ENCODE measurements at places on chromosomes 11 and 22.

- peak; percentile 80 for DNase-seq
Measured at GRCh38 chr11:2268729-2269600, 1.4 kb downstream of the ASCL2 start.

DNA sequence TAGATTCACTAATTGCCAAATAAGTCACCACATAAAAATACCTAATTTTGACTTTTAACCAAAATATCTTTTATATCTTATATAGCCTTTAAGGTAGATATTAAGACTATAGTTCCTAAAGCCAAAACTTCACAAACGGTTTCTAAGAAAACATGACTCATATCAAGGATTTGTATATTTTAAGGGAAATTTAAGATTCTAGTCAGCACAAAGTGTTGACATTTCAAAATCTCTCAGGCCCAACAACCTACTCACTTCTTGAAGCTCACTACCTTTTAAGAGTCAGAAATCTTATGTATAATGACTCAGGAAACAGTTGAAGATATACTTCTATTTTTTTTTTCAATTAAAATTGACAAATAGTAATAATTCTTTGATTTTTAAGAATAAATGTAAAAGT, 221.9 kb downstream of the SBF2 start:
- no peak for DNase-seq

- no peak for DNase-seq
Measured at GRCh38 chr22:47848184-47848920, 1085.9 kb downstream of the TBC1D22A start.

DNA sequence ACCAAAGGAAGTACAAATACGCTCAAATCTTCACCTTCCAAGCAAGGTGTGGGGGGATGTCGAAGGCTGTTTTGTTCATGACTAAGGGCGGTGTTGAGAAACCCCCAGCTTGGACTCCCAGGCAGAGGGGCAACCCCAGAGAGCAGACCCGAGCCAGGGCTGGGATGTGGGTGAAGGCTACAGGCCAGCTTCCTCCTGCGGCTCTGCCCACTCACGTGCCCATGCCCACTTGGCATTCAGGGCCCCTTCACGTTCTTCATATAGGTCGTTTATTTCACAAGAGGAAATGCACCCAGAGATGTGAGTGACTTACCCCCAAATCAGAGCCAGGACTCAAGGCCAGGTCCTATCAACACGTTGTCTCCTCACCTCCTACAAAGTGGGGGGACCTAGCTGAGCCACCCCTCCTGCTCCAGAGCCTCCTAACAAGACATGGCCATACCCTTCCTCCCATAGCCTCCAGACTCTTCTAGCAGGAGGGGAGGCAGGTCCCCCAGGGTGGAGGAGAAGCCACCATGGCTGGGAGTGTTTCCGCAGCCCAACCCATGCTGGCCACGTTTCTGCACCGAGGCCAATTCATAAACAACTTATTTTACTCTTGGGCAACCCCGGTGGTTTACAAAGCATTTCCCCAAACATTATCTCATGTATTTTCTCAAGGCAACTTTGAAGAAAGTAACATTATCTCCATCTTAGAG, 22.0 kb downstream of the TMEM184B start:
- no peak for DNase-seq

- no peak for DNase-seq
Measured at GRCh38 chr11:14934641-14935351, 37.4 kb downstream of the CALCA start.

DNA sequence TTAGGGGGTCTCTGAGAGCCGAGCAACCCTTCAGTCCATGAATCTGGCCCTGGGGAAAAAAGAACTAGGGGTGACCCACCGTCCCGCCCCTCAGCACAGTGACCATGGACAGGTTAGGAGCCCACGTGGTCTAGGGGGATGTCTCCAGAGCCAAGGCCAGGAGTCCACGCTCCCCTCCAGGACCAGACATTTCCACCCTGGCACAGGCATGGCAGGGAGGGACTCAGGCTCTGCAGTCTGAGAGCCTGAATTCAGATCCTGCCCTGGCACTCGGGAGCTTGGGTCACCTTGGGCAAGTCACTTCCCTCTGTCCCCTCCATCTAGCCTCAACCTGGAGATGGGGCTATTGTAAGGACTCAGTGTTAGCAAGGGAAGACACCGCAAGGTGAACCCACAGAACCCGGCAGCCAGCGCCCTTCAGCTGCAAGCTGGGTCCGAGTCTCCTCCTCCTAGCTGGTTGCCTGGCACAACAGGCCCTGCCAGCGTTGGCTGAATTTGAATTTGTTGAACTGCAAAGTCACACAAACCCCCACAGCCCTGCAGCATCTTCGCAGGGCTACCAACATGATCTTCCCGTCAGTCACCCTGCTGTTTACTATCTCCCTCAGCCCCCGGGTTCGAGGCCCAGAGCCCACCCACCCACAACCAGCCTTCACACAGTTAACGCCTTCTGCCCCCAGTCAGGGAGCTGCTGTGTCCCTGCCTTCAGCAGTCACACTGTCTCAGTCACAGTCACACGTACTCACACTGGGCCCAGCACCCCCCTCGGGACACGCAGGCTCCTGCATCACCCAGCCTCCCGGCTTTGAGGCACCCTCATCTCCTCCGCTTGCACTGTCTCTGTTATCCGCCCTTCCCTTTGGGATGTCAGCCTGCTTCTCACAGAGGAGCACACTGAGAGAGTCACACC, 603 bp upstream of the PDGFB start:
- DNase-seq = no peak

DNA sequence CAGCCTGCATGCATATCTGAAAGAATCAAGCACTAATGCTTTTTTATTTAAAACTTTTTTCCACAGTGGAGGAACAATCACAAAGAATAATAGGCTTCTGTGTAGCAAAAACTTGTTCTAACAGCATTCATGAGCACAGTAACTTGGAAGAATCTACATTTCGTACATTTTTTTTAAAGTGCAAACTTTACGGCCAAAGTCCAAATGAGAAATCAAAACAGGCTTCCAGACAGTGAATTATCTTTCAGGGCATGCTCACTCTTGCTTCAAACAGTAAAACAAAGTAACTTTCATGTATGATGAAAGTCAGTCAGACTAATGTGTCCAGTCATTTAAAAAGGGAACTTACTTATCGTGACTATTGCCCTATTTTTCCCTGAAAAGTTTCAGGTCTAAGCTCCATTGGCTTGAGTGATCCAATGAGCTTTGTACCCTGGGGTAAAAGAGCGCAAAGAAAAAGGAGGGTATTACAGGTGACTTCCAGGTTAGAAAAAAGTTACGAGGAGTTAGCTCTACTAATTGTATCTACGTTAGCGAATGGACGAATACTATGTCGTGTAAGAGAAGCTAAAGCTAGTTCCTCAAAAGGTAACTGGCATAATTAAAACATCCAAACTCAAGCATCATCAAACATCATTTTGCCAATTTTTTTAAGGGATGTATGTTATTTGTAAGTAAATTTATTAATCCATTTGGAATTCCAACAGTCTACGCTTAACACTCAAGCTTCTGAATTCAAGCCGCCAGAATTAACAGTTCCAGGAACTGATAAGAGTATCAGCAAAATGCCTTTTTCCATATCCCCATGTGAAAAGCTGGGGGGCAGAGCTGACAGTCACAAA, 1.7 kb downstream of the PICALM start:
- DNase-seq = peak; percentile 42

GRCh38 chr11:17350455-17351171, 987 bp upstream of the NCR3LG1 start:
- peak; percentile 36 for DNase-seq

DNA sequence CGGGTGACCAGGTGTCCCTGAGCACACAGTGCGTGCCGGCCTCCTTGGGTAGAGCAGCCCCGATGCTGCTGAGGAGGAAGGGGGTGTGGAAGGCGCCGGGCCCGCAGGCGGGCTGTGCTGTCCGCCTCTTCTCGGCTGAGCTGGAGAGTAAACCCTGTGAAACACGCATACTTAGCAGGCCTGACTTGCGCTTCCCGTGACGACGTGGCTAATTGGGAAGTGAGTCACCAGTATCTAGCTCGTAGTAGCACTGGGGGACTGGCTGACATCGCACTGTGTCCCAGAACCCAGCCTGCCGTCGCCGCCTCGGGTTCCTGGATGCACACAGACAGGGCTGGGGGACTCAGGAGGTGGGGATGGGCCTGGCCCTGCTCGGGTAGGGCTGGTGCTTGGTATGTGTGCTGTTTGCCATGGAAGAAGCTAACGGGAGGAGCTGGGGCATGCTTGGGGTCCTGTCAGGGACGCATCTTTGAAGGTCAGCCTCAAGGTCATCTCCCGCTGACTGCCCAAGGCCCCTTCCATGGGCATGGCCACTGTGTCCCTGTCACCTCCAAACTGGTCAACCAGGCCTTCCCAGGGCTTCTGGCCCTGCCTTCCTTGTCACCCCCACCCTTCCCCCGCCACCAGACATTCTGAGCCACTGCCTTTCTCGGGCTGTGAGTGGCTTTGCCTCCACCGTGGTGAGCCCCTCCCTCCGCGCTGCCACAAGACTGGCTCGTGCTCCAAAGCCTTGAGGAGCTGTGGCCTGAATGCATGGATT, 1327.0 kb downstream of the BRD1 start:
- DNase-seq = no peak

GRCh38 chr11:126189109-126189929, 22.1 kb downstream of the RPUSD4 start:
- no peak for DNase-seq

- no peak for DNase-seq
Measured at GRCh38 chr22:46044621-46045458, 67.9 kb upstream of the WNT7B start.

DNA sequence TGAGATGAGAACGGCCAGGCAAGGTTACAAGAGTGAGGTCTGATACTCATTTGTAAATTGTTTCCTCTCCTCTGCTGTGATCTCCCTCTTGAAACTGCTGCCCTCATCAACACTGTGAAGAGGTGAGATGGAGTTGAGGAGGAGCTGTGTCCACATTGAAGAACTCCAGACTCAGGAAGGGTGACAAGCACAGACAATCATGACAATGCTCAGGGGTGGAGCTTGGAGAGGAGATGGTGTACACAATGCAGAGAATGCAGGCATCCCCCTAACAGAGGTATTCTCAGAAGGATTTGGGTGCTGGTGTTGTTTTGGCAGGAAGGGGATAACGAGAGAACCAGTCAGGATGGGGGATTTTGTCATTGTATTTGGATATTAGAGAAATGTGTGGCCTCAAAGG, 21.5 kb upstream of the MMP7 start:
- no peak for DNase-seq

GRCh38 chr11:133318221-133318620, 214.1 kb downstream of the OPCML start:
- no peak for DNase-seq

DNA sequence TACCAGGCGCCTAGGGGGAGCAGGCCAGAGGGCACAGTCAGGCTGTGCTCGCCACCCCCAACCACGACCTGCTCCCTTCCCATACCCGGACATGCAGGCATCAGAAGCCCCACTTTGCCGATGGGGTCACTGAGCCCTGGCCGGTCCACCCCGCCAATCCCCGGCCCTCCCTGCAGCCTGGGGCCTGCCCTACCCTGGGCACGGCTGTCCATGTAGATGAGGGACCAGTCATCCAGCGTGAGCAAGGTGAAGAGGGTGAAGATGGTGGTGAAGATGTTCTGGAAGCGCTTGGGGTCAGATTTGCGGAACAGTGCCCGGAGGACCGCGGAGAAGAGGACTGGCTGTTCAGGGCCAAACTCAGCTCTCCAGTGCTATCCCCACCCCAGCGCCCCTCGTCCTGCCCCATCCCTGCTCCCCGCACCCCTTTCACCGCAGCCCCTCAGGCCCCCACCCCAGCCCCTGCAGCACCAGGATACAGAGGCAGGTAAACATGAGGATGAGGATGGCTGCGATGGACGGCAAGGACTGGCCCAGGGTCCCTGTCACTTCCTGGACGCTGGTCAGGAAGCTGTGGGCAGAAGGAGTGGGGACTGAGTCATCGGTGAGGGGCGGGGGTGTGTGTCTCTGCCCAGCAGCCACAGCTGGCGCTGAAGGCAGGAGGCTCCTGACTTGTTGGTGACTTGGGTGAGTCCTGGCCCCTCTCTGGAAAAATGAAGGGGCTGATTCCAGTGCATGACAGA, 5.5 kb downstream of the CATSPER1 start:
- peak; percentile 74 for DNase-seq

DNA sequence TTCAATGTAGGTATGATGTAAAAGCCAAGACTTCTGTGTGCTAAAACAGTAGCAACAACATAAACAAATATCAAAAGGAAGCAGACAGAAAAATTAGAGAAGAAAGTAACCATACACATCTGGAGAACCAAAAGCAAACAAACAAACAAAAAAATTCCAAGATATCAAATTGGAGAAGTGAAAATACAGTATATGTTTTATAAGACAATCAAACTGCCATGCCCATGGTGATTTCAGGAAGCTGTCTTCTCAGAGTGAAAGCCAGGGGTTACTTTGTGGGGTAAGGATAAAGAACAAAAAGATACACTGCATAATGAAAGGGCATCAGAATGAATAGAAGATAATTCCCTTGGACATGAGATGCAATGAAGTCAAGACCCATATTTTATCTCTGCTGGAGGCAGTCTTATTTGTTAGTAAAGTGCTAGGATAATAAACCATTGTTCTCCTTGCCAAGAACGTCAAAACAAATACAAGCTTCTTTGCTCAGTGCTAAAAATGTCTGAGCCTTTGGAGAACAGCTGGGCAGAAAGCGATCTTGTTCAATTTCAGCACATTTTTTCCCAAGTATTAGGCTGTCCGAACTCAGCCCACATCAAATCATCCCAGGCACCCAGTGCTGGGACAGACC, 38.1 kb upstream of the LDLRAD3 start:
- DNase-seq = no peak

GRCh38 chr11:35029979-35030682, 108.8 kb upstream of the CD44 start:
- DNase-seq = peak; percentile 86

- no peak for DNase-seq
Measured at GRCh38 chr11:121669422-121669821, 216.7 kb upstream of the SORL1-AS1 start.
